ENCODE measurements at places on chromosomes 1 and 21. TPM values are rescaled to one million over a fixed set of nuclear protein-coding genes. Genes with fewer than 3 reads are reported as not detected.

ADGRL4 gene
- total RNA-seq: not detected

S100A5 gene
- 0.78 TPM for total RNA-seq

CD164L2 gene
- not detected for total RNA-seq

GOLT1A gene
- total RNA-seq: not detected

LDLRAD1 gene
- total RNA-seq: not detected

DNASE2B gene
- total RNA-seq: not detected

AMY1C gene
- total RNA-seq: not detected

MEGF6 gene
- total RNA-seq: 188 TPM

BTBD8 gene
- 1.8 TPM for total RNA-seq

DNA sequence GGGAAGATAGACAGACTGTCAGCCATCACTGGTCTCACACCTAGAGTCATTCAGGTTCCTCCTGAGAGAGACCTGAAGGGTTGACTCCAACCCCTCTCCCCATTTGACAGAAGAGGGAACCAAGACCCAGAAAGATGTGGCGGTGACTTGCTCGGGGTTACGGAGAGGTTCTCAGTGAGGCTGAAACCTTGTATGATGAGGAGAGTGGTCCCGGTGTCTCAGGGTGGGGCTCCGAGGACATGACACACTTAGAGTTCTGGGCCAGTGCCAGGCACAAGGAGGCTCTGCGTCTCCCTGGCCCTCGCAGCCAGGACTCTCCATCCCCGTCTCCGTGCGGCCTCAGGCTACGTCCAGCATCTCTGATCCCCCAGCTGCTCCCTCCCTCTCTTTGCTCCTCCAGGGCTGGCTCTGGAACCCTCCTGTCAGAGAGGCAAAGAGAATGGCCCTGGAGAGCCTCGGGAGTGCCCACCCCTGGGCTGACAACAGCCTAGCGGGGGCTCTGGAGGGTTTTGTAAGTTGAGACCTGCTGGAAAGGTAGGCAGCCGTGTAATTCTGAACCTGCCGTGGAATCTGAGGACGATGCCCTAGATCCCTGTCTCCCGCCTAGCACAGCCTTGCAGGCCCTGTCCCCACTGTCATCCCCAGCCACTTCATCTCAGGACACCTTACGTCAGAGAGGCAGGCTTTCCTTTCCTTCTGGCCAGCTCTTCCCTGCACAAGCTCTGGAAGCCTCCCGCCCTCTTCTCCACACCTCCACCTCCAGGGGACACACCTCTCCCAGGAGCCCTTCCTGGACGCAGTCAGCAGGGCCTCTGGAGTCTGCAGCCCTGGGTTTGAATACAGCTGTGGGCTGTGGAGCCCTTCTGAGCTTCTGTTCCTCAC, 4.1 kb downstream of the EFHD2 start:
- no peak for DNase-seq

GRCh38 chr1:97451944-97452343, 468.9 kb downstream of the DPYD start:
- no peak for DNase-seq

GRCh38 chr1:225752245-225752644, 25.4 kb upstream of the SRP9 start:
- DNase-seq: no peak

DNA sequence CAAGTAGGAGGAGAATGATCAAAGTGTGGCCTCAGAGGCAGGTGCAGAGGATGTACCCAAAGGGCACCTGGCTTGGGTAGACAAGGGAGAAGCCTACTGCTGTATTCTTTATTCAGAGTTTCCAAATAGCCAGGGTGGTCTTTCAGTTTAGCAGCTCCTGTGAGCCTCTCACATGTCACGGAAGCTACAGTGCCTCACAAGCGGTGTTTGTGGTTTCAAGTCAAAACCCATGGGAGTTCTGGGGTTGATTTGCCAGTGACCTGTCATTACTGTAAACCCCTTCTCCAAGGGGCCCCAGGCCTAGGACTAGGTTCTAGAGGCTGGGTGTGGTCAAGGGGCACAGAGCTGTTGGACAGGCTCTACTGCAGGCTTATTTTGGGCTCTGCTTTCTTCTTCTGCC, 10.2 kb upstream of the IL10 start:
- no peak for DNase-seq

DNA sequence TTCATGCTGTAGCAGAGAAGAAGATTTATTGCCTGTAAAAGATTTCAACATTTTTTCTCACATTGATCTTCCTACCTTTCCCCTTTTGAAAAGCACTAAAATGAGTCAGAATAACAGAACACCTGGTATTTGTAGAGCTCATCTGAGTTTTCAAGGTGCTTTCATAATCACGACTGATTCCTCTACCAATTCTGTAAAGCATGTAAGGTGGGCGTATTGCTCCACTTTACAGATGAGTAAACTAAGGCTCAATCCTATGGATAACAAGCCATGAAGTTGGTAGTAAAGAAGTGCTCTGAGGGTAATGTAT, 227.9 kb upstream of the KIAA0040 start:
- DNase-seq: no peak

GRCh38 chr21:39837861-39838359, 29.3 kb upstream of the PCP4 start:
- DNase-seq: no peak

GRCh38 chr1:178609015-178609414, 96.1 kb downstream of the TEX35 start:
- DNase-seq: no peak

- DNase-seq: peak; percentile 38
These were observed 20.1 kb upstream of the COL16A1 start for GRCh38 chr1:31723828-31724359.

DNA sequence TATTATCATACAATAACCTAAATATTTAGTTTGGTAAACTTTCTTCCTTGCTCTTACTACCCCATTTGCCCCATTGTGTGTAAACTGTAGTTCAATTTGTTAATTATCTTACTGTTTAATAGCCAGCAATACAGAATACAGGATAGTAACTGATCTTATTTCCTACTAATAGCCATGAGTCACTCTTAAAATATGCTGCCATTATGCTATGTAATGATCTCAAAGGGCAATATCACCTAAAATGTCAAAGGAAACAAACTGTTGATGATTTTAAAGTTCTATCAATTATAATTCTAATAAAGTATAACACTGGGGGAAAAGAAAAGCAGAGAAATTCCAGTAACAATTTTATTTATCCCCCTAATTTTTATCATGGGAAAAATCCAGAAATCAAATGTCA, 4.3 kb downstream of the SLC30A1 start:
- DNase-seq: no peak

GRCh38 chr21:41948078-41948895, 5.5 kb downstream of the C2CD2 start:
- no peak for DNase-seq

DNA sequence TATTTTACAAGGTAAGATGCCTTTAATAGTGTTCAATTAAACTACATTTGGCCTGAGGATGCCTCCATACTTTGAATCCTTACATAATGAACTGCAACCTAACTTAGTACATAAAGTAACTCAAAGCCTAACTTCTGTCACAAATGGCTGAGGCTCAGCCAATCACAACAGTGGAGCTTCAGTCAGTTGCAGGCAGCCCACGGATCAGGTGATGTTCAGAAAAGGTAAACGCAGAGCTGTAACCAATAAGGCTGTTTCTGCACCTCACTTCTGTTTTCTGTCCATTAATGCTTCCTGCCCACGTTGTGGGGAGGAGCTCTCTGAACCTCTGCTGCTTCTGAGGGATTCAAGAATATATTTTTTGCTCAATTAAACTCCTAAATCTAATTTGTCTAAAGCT, 94.8 kb upstream of the KIAA0040 start:
- DNase-seq: peak; percentile 0

DNA sequence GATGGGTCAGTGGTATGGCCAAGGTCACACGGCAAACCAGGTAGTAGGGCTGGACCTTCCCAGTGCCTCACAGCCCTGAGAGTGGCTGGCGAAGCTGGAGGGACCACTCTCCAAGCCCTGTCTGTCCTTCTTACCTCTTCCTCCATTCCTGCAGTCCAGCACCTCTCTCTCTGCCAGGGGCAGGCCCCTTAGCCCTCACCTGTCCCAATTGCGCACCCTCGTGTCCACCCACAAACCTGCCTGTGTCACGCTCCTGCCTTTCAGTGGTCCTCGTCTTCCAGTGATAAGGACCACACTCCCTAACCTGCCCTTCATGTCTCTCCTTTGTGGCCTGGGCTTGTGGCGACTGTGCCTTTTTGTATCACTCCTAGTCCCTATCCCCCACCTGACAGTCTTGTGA, 3.4 kb downstream of the PODN start:
- DNase-seq: no peak

DNA sequence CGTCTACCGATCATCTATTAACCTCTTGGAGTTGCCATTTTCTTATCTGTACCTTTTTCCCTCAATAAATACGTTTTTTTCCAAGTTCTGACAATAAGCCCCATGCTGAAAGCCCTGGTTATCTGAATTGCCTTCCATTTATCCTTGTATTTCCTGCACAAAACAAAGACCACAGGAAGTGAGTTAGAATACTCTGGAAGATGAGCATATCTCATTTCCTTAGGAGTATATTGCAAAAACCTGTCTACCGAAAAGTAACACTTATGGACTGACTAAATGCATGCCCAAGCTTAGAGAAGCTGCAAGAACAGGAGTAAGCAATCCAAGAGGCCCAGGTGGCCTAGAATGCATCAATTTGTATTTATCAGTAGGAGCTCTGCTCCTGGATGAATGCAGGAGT, 39.9 kb downstream of the DIRAS3 start:
- DNase-seq: no peak

DNA sequence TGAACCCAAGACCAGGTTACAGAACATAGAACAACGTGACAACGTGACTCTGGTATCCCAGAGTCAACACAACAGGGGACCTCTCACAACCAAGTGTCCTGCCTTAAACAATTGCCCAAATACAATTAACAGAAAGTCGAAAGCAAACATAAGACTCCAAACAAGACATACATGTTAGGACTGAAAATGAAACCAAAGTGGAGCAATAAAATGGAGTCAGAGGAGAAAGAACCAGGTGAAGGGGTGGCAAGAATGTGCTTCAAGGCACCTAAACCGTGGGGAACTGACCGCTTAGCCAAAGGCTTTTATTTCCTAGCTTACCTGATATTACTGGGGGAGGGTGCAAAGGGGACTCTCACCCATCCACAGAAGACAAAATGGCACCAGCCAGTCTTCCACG, 17.8 kb downstream of the BACE2 start:
- DNase-seq: no peak

GRCh38 chr1:201096041-201096461, 16.2 kb downstream of the CACNA1S start:
- no peak for DNase-seq

- DNase-seq: no peak
These were observed 16.7 kb downstream of the COL8A2 start for GRCh38 chr1:36108314-36108713.

- no peak for DNase-seq
These were observed 16.2 kb upstream of the ZNF326 start for GRCh38 chr1:89978755-89979154.

- DNase-seq: no peak
These were observed 1.7 kb downstream of the KCNJ10 start for GRCh38 chr1:160068225-160068624.

- DNase-seq: peak; percentile 87
These were observed 24.6 kb downstream of the ARHGEF19 start for GRCh38 chr1:16187748-16188401.

DNA sequence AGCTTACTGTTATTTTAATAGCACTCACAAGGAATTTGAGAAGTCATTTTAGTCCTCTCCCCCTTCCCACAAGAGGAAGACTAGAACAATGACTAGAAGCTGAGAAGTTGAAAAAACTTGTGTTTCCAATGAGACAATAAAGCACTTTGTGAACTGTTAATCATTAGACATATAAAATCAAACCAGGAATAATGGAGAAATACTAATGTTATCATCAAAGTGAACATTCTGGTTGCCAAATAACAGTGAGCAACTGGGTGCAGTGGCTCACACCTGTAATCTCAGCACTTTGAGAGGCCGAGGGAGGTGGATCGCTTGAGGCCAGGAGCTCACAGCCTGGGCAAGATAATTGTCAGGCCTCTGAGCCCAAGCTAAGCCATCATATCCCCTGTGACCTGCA, 54.0 kb upstream of the RASAL2 start:
- DNase-seq: no peak

GRCh38 chr1:193181985-193182384, 4.4 kb downstream of the B3GALT2 start:
- DNase-seq: no peak

DNA sequence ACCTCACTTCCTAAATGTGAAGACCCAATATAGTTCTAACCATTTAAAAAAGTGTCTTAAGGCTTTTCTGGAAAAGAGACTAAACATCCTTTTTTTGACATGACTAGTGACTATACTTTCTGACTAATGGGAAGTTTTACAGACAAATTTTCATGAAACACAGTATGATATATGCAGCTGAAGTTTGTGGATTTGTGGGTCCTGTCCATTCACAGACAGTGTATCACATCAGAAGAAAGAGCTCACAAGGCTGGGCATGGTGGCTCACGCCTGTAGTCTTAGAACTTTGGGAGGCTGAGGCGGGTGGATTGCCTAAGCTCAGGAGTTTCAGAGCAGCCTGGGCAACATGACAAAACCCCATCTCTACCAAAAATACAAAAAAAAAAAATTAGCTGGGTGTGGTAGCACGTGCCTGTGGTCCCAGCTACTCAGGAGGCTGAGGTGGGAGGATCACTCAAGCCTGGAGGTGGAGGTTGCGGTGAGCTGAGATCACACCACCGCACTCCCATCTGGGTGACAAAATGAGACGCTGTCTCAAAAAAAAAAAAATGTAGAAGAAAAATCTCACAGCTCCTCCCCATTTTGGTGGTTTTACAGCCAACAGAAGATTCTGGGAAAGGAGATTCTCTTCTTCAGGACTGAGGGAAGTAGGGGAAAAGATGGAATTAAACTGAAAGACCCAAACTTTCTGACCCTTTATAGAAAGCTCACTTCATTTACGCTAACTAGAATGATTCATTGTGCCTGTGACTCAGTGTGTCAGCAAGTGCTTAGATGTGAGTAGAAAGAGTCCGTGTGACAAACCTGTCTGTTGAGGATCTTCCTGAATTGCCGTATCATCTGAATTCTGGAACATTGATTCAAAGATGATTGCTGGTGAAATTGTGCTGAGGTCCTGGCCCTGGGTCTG, 15.2 kb upstream of the YRDC start:
- DNase-seq: no peak

- no peak for DNase-seq
These were observed 63.2 kb downstream of the MPZL1 start for GRCh38 chr1:167784876-167785550.

- DNase-seq: no peak
These were observed 155.9 kb downstream of the ASTN1 start for GRCh38 chr1:177008653-177009052.

GRCh38 chr1:52657702-52658101, 24.7 kb downstream of the SHISAL2A start:
- DNase-seq: no peak

- DNase-seq: no peak
These were observed 26.3 kb downstream of the ADAMTS1 start for GRCh38 chr21:26818906-26819305.

DNA sequence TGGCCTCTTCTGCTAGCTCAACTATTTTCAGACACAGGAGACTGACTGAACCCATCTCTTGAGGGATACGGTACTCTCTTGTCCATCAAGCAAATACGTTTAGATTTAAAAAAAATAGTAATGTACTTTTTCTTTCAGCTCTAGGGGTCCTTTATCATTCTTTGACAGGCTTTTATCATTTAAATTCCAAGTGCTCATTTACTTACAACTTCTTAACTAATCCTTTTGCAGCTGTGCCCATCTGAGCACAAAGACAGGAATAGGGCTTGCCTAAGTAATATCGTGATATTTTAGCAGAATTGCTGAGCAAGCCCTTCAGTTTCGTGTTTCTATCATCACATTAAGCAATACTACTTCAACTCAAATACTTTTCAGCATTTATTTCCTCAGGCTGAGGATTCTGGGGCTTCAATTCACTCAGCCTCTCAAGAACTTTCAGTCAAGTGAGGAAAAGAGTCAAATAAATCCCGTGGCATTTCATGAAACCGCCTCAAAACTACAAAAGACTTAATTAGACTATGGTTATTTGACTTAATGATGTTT, 317.6 kb downstream of the BACH1 start:
- no peak for DNase-seq

All from naive thymus-derived CD4-positive, alpha-beta T cell (primary cell).